ENCODE measurements at places on chromosomes 5 and 9.

DNA sequence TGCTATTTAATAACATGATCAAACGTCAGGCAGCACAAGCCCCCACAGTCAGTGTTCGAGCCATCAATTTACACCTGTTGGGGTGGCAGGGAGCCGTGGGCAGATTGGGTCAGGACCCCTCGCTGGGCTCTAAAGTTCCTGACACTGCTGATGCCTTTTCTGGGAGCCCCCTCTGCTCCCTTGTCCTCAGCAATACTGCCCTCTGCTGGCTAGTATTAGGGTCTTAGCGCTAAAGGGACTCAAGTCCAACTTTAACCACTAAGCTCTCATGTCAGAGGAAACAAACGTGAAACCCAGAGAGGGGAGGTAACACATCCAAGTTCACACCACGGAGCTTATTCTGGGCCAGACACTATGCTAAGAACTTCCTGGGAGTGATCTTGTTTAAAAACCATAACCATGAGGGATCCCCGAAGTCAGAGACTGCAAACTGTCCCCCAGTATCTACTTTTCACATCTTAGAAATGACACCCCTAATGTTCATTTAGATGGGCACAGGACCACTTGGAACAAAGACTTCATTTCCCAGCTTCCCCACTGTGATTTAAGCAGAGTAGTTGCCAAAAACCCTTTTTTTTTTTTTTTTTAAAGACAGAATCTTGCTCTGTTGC, 20.4 kb downstream of the ANKS6 start:
- no peak overlapping the region for H3K4me3 ChIP-seq
- no peak overlapping the region for H3K27ac ChIP-seq
- peak; percentile 33 for DNase-seq
- H3K36me3 ChIP-seq = peaks cover 16% of the 10 kb centered on the region

DNA sequence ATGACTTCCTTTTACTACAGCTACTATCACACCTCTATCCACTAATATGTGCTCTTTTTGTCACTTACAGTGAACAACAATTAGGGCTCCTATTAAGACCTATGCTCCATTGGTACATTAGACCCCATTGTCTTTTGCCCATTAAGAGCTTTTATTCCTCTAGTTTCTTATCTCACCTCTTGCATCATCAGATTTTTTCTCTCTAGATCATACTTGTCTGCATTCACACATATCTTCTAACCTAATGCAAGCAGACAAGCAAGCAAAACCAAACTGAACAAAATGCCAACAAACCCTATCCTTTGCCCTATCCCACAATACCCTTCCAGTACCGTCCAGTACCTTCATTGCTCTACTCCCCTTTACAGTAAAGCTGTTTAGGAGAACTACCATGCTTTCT, 10.1 kb upstream of the RBM27 start:
- no peak overlapping the region for H3K4me3 ChIP-seq
- no peaks in the 10 kb centered on the region for H3K27me3 ChIP-seq
- H3K27ac ChIP-seq = no peak overlapping the region
- no peaks in the 10 kb centered on the region for H3K36me3 ChIP-seq
- no peaks in the 10 kb centered on the region for H3K4me1 ChIP-seq
- DNase-seq = no peak

GRCh38 chr5:82211855-82212572, 66.1 kb downstream of the RPS23 start:
- no peak for DNase-seq
- no peak overlapping the region for H3K27ac ChIP-seq
- H3K4me1 ChIP-seq = no peaks in the 10 kb centered on the region
- H3K36me3 ChIP-seq = no peaks in the 10 kb centered on the region
- no peaks in the 10 kb centered on the region for H3K27me3 ChIP-seq

DNA sequence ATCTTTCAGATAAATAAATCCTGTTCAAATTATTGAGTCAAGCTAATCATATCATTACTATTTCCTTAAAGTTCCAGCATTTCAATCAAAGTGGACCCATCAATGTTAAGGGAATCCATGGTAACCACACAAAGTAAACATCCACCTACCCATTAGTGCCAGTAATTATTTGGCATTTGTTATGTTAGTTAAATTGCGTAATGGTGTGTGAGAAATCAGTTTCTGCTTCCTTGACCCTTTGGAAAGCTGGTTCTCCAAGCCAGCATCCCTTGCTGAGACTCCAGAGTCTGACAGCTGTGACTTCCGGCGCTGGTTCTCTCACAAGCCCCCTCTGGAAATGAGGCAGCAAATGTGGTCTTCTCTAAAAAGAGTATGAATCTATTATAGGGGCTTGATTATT, 308.6 kb upstream of the EFNA5 start:
- no peaks in the 10 kb centered on the region for H3K27me3 ChIP-seq
- no peaks in the 10 kb centered on the region for H3K36me3 ChIP-seq
- peaks cover 17% of the 10 kb centered on the region for H3K4me1 ChIP-seq
- peak overlapping the region; percentile 54 for H3K27ac ChIP-seq

- H3K4me1 ChIP-seq = no peaks in the 10 kb centered on the region
- H3K27me3 ChIP-seq = peaks cover 3% of the 10 kb centered on the region
- no peaks in the 10 kb centered on the region for H3K36me3 ChIP-seq
These were observed 95.2 kb upstream of the CAST start for GRCh38 chr5:96566833-96567587.

- no peak for DNase-seq
- no peak overlapping the region for H3K27ac ChIP-seq
- no peaks in the 10 kb centered on the region for H3K27me3 ChIP-seq
These were observed 198.7 kb upstream of the C9orf72 start for GRCh38 chr9:27771803-27772545.

GRCh38 chr5:137933491-137933911, 44.2 kb downstream of the PKD2L2 start:
- H3K27me3 ChIP-seq = no peaks in the 10 kb centered on the region
- H3K4me3 ChIP-seq = no peak overlapping the region
- DNase-seq = no peak
- H3K36me3 ChIP-seq = peaks cover 12% of the 10 kb centered on the region
- H3K27ac ChIP-seq = no peak overlapping the region

DNA sequence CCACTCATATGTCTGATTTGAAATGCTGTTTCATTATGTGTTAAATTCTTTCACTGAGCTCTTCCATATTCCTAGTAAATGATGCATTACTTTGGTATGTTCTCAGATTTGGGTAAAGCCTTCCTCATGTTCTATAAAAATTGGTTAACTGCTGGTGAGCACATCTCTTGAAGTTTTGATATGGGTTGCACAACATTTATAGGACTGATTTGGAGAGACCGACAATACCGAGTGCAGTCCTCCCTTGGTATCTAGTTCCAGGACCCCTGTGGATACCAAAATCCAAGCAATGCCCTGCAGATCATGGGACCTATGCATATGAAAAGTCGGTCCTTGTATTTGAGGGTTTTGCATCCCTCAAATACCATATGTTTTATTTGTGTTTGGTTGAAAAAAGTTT, 37.8 kb downstream of the WDR36 start:
- H3K36me3 ChIP-seq = peaks cover 10% of the 10 kb centered on the region
- H3K4me3 ChIP-seq = no peak overlapping the region
- no peak for DNase-seq
- H3K4me1 ChIP-seq = no peaks in the 10 kb centered on the region

GRCh38 chr5:168481330-168481788, 4.9 kb upstream of the RARS1 start:
- H3K27ac ChIP-seq = no peak overlapping the region
- peaks cover 1% of the 10 kb centered on the region for H3K4me1 ChIP-seq
- DNase-seq = no peak
- no peak overlapping the region for H3K4me3 ChIP-seq
- no peaks in the 10 kb centered on the region for H3K27me3 ChIP-seq

- DNase-seq = no peak
- peaks cover 9% of the 10 kb centered on the region for H3K27me3 ChIP-seq
- no peak overlapping the region for H3K4me3 ChIP-seq
These were observed 88.7 kb downstream of the SYK start for GRCh38 chr9:90890146-90890810.

GRCh38 chr9:69671311-69671878, 776 bp downstream of the APBA1 start:
- H3K4me1 ChIP-seq = peaks cover 7% of the 10 kb centered on the region
- H3K27me3 ChIP-seq = peaks cover 2% of the 10 kb centered on the region
- DNase-seq = no peak
- H3K27ac ChIP-seq = no peak overlapping the region
- peak overlapping the region; percentile 67 for H3K4me3 ChIP-seq
- no peaks in the 10 kb centered on the region for H3K36me3 ChIP-seq

DNA sequence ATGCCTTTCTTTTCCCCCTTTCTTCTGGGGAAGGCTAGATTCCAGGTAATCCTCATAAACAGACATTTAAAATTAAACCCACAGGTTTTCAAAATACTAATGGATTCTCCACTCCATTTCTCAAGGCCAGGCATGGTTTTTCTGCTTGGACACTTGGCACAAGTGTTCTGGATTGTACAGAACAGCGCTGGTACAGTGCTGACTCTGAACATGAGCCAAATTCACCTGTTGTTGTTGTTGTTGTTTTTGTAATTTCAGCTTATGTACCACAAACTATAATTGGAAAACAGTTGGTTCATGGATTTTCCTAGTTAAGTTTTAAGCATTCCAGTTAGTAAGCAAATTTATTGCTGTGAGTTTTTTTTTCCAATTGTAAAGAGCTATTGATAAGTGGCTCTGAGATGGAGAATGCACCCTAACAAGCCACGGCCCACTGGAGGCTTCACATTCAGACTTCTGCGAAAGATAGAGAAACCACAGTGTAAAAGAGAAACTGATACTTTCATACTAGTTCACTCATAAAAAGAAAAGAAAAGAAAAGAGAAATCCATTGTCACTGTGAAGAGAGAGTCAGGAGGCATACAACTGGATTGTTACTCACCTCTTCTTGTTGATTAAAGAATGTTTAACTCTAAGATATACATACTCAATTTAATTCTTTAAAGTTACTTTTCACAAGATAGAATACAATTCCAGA, 16.2 kb upstream of the ITGA1 start:
- H3K36me3 ChIP-seq = no peaks in the 10 kb centered on the region
- peaks cover 4% of the 10 kb centered on the region for H3K4me1 ChIP-seq
- H3K27ac ChIP-seq = no peak overlapping the region
- DNase-seq = no peak
- no peak overlapping the region for H3K4me3 ChIP-seq

- no peak overlapping the region for H3K4me3 ChIP-seq
- H3K27ac ChIP-seq = no peak overlapping the region
- H3K36me3 ChIP-seq = no peaks in the 10 kb centered on the region
- DNase-seq = no peak
- peaks cover 3% of the 10 kb centered on the region for H3K27me3 ChIP-seq
- H3K4me1 ChIP-seq = no peaks in the 10 kb centered on the region
These were observed 248.0 kb downstream of the NTRK2 start for GRCh38 chr9:84917366-84918070.

DNA sequence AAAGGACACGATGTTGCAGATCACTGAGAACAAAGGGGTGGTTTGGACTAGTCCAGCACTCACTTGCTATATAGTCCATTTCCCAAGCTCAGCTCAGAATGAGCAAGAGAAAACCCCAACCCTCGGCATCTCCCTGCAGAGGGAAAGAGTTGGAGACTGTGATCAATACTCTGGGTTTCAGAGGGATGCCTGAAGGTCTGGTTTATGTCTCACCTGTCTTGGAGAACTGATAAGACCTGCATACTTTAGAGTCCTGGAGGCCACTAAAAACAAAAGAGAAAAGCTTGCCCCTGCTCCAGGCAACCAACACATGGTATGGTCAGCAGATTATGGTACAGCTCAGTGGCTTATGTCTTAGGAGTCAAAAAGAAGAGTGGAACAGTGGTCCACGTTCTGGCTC, 1006.9 kb downstream of the CDH9 start:
- DNase-seq = no peak
- no peak overlapping the region for H3K27ac ChIP-seq
- no peaks in the 10 kb centered on the region for H3K27me3 ChIP-seq
- peaks cover 4% of the 10 kb centered on the region for H3K4me1 ChIP-seq
- H3K4me3 ChIP-seq = no peak overlapping the region
